ENCODE measurements at places on chromosomes 5 and 9.

DNA sequence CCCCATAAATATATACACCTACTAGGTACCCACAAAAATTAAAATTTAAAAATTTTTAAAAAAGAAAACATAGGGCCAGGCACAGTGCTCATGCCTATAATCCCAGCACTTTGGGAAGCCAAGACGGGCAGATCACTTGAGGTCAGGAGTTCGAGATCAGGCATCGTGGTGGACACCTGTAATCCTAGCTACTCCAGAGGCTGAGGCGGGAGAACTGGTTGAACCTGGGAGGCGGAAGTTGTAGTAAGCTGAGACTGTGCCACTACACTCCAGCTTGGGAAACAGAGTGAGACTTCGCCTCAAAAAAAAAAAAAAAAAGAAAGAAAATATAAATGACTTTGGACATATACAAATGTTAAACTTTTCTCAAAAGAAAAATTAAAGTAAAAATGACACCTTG lies 33.3 kb upstream of the RNF38 start:
- no peak for DNase-seq

DNA sequence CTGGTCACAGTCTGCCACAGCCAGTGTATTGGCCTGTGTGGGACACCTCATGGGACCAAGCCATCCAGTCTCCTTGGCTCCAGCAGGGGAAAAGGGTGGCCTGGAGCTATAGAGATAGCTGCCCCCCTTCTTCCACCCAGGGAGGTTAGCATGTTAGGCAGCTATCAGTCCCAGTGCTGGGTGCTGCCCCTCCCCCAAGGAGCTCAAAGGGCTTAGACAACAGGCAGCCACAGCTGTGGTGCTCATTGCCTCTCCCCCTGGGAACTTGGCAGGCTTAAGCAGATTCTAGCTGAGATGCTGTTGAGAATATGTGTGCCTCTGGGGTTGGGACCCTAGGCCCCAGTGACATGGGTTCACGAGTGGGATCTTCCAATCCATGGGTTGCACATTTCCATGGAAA lies 226.0 kb upstream of the PTGER4 start:
- DNase-seq: no peak

GRCh38 chr9:37968228-37968701 lies 64.3 kb upstream of the SLC25A51 start:
- peak; percentile 82 for DNase-seq

GRCh38 chr5:88226881-88227450 lies 41.7 kb downstream of the TMEM161B start:
- DNase-seq: no peak

DNA sequence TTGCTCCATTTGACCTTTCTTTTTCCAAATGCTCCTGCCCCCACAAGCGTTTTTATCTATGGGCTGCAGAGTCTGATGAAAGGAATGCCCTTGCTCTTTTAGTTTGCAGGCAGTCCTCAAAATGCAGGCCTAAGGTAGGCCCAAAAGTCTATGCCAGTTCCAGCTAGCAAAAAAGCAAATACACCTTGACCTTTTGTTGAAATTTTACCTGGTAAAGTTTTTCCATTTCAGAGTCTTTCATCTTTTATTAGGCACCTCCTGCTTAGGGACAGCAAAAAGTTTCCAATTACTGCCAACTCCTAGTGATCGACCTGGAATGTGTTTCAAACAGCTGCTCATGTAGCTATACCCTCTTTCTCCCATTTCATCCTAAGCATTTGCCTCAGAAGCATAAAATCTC lies 2.7 kb upstream of the LEAP2 start:
- no peak for DNase-seq

DNA sequence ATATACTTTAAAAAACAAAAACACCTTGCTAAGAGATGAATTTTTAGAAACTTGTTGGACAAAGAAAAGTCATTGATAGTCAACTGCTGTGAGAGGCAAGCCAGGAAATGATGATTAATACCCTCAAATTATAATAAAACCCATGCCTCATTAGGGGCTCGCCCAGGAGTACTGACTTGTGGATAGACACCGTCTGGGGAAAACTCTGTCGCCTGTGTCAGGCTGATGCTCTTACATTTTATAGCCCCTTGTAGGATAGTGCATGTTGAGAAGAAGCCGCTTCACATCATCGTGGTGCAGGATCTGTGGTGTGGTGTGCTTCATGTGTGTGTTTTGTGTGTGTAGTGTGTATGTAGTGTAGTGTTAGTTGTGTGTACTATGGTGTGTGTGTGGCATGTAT lies 39.1 kb downstream of the SYK start:
- no peak for DNase-seq

Measured in hematopoietic multipotent progenitor cell treated with erythropoietin and hydrocortisone succinate and interleukin-3 and kit ligand, for 15 days (in vitro differentiated cells).